ENCODE measurements at places on chromosomes 12 and 14.

- DNase-seq, result no peak
These were observed 67.9 kb downstream of the DAAM1 start for GRCh38 chr14:59256331-59256730.

DNA sequence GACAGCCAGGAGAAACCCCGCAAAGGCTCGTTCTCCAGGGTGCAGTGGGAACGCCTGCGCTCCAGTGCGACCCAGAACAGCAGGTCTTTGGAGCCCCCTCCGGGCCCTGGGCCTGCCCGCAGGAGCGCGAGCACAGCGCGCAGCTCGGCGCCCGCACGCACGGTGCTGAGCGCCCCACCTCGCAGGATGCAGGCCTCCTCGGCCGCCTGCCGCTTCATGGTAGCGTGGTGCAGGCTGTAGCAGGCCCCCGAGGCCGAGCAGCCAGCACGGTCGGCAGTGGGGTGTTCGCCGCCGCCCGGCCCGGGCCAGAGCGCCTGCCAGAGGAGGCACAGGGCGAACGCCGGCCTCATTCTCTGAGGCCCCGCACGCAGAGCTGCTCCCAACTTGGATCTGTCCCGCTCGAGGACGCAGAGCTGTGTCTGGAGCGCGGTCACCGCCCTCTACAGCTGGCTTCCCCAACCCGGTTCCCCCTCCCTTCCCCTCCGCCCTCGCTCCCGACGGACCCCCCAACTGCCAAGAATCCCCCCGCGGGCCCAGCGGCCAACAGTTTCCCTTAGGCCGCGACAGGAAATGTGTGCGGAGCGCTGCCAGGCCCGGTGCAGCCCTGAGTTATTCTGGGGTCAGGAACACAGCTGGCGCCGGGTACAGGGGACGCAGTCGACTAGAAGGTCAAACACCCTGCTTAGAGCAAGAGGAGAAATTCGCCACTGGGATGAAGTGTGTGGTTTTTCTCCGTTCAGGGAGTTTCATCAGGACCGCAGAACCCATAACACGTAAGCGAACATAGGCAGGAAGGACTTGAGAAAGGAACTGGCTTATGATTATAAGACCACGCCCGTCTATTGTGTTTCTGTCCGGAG, at the start of gene CLEC14A:
TSS of gene CLEC14A (minus strand) at position 421 of the 860 bp plus-strand sequence. CDS start at position 350, 71 bp downstream.
- no peak for DNase-seq

GRCh38 chr12:92297932-92298696, 152.5 kb upstream of the BTG1 start:
- DNase-seq, result no peak

- no peak for DNase-seq
These were observed 85.3 kb downstream of the MAPKAPK5 start for GRCh38 chr12:111927346-111927745.

DNA sequence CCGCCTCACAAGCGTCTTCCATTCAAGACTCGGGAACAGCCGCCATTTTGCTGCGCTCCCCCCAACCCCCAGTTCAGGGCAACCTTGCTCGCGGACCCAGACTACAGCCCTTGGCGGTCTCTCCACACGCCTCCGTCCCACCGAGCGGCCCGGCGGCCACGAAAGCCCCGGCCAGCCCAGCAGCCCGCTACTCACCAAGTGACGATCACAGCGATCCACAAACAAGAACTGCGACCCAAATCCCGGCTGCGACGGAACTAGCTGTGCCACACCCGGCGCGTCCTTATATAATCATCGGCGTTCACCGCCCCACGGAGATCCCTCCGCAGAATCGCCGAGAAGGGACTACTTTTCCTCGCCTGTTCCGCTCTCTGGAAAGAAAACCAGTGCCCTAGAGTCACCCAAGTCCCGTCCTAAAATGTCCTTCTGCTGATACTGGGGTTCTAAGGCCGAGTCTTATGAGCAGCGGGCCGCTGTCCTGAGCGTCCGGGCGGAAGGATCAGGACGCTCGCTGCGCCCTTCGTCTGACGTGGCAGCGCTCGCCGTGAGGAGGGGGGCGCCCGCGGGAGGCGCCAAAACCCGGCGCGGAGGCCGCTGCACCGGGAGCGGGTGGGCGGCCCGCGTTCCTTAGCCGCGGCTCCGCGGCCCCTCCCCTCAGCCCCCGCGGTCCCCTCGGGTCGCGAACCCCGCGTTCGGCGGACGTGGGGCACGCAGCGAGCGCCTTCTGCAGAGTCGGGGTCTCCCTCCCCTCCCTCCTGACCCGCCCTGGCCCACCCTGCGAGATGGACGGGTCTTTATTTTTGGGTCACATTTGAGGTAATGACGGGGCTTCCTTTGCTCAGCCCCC, at the start of gene UBC:
TSS of gene UBC (minus strand) at position 259 of the 847 bp plus-strand sequence. CDS start 879 bp downstream, outside the sequence.
- DNase-seq, result peak; percentile 86

- no peak for DNase-seq
These were observed 939.1 kb downstream of the FSCB start for GRCh38 chr14:43568022-43568421.

DNA sequence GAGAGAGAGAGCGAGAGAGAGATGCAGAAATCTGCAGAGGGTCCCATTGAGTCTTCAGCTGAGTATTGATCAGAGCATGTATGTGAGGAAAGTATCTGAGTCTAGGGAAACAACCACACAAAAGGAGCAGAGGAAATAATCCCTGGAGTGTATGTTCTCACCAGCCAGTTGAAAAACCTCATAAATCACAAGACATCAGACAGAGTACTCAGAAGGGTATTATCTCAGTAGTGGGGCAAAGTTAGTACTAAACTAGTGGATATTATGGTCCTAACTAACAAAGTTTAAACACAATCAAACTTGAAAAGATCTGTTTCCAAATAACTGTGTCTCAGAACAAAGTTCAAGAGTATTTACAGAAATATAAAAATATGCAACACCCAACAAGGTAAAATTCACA, 36.5 kb upstream of the CTDSP2 start:
- no peak for DNase-seq

DNA sequence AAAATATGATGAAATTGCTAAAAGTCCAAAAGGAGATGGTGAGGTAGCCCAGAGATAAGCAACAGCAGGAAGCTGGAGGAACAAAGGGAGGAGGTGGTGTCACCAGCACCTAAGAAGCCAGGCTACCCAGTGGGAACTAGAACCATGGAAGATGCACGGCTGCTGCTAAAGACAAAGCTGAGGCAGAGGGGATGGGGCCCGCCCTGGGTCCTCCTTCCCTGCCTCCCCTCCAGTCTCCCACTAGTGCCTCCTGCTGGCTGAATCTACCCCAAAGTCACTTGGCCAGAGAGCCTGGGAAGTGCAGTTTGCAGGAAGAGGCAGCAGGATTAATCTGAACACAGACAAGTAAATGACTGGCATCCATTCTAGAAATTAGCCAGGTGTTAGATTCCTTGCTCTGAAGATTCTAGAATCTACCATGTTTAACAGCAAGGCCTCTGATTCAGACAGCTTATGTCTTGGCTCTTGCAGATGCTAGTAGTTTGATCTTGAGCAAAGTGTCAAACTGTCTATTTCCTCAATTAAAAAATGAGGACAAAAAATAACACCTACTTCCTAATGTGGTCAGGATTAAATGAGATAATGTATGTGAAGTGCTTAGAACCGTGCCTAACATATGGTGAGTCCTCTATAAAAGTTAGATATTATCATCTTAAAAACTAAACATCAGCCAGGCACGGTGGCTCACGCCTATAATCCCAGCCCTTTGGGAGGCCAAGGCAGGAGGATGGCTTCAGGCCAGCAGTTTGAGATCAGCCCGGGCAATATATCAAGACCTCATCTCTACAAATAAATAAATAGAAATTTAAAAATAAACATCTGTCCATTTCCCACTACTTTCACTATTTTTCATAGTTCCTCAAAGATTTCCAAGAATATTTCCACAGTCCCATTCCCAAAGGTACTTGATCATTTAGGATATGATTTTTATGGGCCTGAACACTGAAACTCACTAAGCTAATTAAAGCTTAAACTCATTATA, 5.8 kb upstream of the LRP10 start:
- DNase-seq, result no peak

All from stimulated activated CD4-positive, alpha-beta T cell treated with anti-CD3 and anti-CD28 coated beads, Interleukin-12 subunit alpha, Interleukin-12 subunit beta, amount 100 ng/mL, for 48 hours (primary cell).